ENCODE measurements at places on chromosomes 3 and 15. TPM values are rescaled to one million over a fixed set of nuclear protein-coding genes. Genes with fewer than 3 reads are reported as not detected.

GRCh38 chr3:55489798-55490132 is 2.7 kb upstream of the WNT5A start:
- DNase-seq: peak; percentile 44

- no peak for DNase-seq
These were observed 85.8 kb downstream of the ANP32A start for GRCh38 chr15:68734881-68735280.

DNA sequence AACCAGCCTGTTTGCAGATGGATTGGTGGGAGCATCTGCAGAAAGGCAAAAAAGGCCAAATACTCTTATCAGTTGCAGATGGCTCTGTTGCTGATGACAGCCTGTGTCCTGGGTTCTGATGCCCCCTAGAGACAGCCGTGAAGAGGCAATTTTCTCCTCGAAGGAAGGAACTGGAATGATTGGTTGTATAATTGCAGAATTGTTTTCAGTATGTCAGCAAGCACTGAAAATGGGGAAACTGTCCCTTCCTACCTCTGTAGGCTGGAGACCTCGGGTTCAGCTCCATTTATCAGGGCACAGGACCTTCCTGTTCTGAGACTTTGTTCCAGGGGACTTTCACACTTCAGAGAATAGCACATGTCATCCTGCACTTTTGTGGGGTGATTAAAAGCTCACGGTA is 103.0 kb downstream of the PGPEP1L start:
- DNase-seq: peak; percentile 48

DNA sequence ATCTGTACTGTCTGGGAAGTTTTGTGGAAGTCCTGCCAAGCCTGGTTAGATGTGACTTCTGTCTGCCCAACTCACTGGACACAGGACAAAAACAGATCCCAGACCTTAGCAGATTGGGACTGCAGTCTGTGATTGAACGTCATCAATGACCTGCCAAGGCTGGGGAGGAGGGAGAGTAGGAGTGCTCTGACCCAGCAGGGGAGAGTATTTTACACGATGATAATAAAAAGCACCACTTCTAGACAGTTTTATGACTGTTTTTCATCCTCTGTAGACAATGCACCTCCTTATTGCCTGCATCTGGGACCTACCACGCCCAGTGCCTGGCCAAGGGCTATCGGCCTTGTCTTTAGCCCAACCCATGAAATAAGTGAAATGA is 102.3 kb upstream of the NR2E3 start:
- peak; percentile 41 for DNase-seq

DNA sequence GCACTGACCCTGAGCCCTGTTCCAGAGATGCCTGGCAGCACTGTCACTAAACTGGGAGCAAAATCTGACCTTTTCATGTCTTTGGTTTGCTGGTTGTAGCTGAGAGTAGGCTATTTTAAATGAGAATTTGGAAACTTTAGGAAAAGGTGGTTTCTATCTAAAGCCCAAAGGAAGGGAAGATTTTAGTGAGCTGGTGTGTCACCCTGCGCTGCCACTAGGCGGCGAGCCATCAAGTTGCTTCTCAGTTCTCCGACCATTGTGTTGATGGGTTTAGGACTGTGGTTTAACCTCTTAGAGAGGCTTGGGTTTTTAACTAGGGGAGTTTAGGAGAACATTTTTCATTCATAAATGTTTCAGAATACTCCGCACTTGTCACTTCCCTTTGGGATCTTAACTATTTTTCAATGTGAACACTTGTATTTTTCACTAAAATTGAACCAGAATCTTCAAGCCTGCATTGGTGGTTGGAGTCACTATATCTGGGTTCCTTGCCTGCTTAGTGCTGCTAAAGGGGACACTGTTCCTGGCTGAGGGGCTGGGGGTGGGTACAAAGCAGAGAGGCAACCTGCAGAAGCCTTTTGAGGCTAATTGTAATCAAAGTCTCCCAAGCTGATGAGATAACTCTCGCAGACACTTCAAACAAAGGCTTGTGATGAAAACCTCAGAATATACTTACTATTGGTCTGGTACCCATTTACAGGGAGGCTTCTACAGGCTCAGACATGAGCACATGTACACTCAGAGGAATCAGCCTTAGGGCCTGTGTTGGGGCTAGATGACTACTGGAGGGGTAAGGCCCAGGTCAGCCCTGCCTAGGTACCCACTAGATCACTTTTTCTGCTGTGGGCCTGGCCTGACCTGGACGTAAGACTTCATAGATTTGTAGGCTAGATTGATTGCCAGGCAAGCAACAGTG is 16.8 kb downstream of the EXOSC7 start:
- no peak for DNase-seq

The MYL3 gene
- 1.7 TPM for total RNA-seq
